Panc1 (cell line): ENCODE measurements at places on chromosomes 2 and 18.
A peak's percentile ranks its signal among the peaks of the same experiment; 100 is the strongest.

DNA sequence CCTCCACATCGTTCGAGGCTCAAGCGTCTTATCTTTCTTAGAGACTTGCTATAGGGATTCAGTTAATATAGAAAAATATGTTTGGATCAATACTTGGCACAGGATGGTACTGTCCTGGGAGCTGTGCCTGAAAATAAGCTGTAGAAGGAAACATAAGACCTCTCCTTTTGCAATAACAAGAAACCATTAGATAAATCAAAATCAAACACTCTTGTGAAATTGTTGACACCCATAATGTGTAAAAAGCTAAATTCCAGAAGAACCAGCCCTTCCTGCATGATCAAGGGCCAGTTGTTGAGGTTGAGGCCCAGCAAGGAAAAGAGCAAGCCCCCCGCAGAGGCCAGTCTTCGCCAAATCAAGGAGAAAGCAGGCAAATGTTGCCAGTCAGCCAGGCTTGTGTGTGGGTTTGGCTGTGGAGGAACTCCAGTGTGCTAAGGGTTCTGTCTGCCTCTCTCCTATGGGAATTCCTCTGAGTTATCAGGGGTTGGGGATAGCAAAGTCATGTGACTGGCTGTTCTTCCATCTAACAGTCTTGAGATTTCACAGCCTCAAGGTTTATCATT is 185.7 kb downstream of the ACKR3 start:
- DNase-seq = no peak

GRCh38 chr2:234231460-234231859 is 181.0 kb downstream of the SPP2 start:
- DNase-seq = no peak

- DNase-seq = no peak
These were observed 43.1 kb downstream of the ACKR3 start for GRCh38 chr2:236612737-236613136.

DNA sequence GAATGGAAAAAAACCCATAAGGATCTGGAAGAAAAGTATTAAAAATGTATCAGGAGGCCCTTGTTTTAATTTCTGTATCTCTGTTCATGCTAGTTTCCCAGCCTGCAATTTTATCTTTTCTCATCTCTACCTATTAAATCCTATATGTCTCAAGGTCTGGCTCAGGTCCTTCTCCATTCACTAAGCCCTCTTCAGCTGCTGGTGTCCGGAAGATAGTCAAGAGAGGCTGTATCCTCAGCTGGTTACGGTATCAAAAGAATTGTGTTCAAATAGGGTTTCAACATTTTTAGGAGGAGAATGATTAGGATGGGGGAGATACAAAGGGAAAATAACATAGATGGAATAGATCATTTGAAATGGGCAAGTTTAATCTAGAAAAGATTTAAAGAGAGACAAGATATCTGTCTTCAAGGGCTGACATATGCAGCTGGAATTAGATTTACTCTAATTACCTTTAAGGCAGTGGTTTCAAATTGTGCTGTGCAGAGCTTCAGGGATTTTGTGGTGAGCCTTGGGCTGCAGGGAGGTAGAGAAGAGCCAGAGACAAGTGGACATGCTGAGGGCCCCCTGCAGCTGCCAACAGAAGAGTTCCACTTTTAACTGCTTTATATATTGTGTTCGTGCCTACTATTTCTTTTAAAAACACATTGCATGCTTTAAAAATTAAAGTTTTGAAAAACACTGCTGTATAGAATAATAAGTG is 24.1 kb downstream of the GREB1L start:
- DNase-seq = no peak

- no peak for DNase-seq
These were observed 73.8 kb upstream of the RAB6C start for GRCh38 chr2:129905664-129906081.

DNA sequence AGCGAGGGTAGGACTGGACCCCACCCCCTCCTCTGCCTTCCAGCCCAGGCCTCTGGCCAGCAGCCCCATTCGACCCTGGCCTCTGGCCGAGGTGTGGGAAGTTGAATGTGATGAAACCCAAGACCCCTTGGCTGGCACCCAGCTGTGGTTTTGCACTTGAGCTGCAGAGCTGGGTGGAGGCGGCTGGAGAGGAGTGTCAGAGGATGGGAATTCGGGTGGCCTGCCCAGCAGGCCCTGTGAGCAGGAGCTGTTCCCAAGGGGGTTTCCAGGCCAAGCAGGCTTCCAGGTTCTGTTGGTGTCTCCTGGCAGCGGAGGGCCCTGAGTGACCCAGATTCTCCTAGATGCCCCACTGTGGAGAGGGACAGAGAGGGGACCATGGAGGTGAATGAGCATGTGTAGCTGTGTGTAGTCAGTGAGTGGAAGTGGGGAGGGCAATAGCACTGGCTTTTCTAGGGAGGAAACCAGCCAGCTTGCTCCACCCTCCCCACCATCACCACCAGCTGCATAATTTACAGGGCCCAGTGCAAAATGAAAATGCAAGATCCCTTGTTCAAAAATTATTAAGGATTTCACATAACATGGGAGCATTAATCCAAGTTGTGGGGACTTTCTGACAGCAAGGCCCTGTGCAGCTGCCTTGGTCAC is 172.2 kb upstream of the HAAO start:
- DNase-seq = no peak

GRCh38 chr2:236956031-236956618 is 129.6 kb upstream of the COPS8 start:
- DNase-seq = no peak

- no peak for DNase-seq
These were observed 106.7 kb upstream of the PGAP1 start for GRCh38 chr2:197033222-197033621.

- no peak for DNase-seq
These were observed 235.3 kb upstream of the ERBB4 start for GRCh38 chr2:212773808-212774339.

DNA sequence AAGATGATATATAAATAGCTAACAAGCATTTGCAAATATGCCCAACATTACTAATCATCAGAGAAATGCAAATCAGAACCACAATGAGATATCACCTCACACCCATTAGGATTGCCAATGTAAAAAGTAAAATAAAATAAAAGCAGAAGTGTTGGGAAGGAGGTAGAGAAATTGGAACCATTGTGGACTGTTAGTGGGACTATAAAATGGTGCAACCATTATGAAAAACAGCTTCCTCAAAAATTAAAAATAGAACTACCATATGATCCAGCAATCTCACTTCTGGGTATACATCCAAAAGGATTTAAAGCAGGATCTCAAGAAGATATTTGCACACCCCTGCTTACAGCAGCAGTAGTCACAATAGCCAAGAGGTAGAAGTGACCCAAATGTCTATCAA is 99.8 kb upstream of the DAPL1 start:
- DNase-seq = no peak

- no peak for DNase-seq
These were observed 96.7 kb downstream of the AP1S3 start for GRCh38 chr2:223740679-223741078.

DNA sequence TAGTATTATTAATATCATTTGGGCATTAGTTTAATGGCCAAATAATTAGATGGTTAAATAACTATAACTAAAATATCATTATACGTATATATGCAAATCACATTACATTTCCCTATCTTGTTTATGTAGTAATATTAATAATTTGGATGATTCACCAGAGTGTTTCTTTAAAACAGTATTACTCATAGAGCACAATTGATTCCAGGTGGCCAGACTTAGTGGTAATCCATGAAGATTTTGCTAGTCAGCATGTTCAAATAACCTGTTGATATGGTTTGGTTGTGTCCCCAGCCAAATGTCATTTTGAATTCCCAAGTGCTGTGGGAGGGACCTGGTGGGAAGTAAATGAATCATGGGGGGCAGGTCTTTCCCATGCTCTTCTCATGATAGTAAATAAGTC is 782.3 kb downstream of the LRP1B start:
- DNase-seq = no peak

GRCh38 chr18:34691614-34692013 is 18.5 kb upstream of the DTNA start:
- no peak for DNase-seq

- DNase-seq = peak; percentile 8
These were observed 799.7 kb upstream of the ACVR2A start for GRCh38 chr2:147045113-147045512.

- DNase-seq = no peak
These were observed 6.9 kb downstream of the APOB start for GRCh38 chr2:21036708-21037670.

- no peak for DNase-seq
These were observed 11.0 kb upstream of the RALB start for GRCh38 chr2:120241684-120242083.

DNA sequence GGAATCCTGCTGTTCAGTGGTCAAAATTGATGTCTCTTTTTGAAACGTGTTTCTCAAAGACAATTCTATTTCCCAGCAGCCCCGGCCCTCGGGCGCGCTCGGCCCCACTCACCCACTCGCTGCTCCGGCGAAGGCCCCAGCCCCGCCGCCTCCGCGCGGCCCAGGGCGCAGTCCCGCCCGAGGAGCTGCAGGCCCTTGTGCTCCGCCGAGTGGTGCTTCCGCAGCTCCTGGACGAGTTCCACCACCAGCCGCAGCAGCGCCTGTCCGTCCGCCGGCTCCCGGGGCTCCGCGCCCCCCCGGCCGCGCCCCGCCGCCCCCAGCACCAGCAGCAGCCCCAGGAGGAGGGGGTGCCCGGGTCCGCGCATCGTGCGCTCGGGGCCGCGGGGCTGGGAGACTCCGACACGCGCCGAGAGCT is 413 bp downstream of the ALKAL2 start:
- DNase-seq = no peak

DNA sequence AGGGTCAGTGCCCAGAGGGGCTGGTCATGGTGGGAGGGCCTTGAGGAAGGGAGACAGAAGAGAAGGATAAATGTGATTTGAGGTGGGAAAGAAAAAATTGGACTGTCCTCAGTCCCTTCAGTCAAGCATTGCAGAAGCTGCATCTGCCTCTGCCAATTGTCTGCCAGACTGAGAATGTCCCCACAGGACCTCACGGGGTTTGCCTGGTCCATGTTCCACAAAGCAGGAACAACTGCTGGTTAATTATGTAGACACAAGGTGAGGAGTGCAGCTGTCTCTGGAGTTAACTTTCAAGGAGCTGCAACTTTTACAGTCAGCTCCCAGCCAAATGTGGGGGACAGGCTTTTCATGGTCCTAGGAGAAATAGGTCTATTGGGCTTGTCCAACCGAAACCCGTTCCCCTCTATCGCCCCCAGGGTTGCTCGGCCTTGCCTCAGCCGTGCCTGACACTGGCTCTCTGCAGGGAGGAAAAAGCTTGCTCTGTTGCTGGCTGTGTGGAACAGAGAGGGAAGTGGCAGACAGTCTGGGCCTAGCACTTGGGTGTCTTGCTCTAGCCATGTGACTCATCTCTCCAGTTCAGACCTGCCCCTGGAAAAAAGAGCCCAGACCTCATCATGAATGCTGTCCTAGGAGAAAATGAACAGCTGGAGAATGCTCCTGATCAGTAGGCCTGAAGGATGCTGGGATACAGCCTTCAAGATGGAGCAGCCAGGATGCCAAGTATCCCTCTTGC is 31.1 kb upstream of the PAX8 start:
- DNase-seq = no peak

DNA sequence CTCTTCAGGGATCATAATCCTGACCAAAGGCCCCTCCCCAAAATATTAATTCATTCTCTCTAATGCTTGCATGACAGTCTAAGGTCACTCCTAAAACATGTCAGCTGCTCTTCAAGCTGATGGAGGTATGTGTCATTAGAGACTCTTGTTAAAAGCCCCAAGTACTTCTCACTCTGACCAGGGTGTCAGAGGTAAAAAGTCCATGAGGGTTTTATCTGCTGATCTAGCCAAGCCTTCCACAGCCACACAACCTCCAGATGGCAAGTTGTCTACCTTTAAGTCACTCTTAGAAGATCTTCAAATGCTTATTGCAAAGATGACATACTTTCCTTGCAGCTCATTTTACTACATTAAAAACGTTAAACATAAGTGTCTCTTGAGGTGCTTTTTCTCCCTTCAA is 83.6 kb upstream of the ETAA1 start:
- no peak for DNase-seq

- DNase-seq = no peak
These were observed 31.1 kb upstream of the TRAPPC8 start for GRCh38 chr18:31973929-31974546.

GRCh38 chr2:229300790-229301189 is 29.7 kb upstream of the PID1 start:
- DNase-seq = no peak

DNA sequence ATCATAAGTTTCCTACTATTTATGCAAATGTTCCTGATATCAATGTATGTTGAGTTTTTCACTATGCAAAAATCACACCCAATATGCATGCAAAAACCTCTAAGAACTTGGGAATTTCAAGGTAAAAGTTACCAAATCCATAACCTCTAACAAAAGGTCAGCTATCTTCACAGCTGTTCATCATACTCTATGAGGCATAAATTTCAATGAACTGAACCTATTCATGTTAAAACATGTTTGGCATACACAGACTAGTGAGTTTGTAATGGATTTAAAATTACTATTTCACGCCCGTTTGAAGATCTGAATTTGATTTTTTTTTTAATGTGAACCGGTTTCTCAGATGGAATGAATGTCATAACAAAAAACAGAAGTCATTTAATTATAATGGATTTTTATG is 100.2 kb downstream of the ATAD2B start:
- DNase-seq = no peak

DNA sequence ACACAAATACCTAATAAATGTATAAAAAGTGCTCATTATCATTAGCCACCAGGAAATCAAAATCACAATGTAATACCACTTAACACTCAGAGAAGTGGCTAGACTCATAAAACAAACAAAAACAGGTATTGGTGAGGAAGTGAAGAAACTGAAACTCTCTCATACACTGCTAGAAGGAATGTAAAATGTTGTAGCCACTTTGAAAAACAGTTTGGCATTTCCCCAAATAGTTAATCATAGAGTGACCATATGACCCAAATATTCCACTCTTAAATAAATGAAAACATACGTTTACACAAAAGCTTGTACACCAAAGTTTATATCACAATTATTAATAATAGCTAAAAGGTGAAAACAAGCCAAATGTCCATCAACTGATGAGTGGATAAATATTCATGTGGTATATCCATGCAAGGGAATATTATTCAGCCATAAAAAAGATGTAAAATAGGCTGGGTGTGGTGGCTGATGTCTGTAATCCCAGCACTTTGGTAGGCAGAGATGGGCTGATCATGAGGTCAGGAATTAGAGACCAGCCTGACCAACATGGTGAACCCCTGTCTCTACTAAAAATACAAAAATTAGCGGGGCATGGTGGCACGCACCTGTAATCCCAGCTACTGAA is 86.2 kb upstream of the COL5A2 start:
- DNase-seq = no peak

GRCh38 chr18:8081267-8081666 is 514.2 kb downstream of the PTPRM start:
- DNase-seq = no peak

- no peak for DNase-seq
These were observed 1534.4 kb downstream of the LRP1B start for GRCh38 chr2:140596447-140596846.

- DNase-seq = no peak
These were observed 521.8 kb upstream of the ID2 start for GRCh38 chr2:8159966-8160603.

DNA sequence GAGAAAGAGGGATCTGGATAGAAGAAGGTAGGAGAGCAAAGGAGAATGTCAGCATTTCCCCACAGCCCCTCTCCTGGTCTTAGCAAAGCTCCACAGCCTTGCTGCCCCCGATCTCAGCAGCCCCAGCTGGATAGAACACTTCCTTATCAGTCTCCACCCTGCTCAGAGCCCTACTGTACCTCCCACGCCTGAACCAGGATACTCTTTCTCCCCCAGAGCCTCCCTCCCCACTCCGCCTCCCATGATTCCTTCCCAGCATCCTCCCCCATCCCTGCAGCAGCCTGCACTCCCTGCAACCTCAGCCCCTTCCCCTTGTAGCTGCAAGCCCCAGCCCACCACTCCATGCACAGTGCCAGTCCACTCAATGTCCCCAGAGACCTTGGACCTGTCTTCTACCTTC is 25.8 kb downstream of the PLB1 start:
- DNase-seq = no peak
